ENCODE measurements at places on chromosomes 2 and 18.

DNA sequence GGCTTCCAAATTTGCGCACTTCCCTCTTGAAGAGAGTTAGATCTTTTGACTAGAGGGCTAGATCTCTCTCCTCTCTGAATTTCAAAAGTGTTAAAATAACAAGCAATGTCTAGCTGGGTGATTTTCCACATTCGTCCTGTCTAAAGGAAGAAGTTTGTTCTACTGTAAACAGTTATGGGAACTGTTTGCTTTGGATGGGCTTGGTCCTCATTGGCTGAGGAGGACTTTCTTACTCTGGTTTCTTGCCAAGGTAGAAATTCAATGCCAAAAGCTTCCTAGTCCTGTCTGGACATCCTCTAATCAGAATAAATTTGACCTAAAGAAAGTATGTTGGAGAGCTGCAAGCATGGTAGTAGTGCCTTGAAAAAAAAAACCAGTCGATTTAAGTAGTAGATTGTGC lies 47.4 kb upstream of the RAPH1 start:
- DNase-seq: no peak

DNA sequence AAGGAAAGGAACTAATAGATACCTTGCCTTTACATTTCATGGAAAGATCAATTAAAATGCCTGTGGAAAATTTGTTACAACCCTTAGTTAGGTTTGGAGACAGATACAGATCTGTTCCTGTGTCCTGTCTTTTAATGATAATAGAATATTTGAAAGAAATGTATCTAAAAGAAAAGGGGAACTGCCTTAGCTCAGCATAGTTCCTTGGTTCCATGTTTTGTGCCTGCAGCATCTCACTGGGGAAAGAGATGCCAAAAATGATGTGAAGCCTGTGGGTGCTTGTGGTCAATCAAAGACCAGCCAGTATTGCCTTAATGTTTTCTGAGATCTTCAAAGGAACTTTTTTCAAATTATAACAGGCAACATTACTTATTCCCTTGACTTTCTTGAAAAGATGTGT lies 147.6 kb downstream of the ADCYAP1 start:
- DNase-seq: no peak

DNA sequence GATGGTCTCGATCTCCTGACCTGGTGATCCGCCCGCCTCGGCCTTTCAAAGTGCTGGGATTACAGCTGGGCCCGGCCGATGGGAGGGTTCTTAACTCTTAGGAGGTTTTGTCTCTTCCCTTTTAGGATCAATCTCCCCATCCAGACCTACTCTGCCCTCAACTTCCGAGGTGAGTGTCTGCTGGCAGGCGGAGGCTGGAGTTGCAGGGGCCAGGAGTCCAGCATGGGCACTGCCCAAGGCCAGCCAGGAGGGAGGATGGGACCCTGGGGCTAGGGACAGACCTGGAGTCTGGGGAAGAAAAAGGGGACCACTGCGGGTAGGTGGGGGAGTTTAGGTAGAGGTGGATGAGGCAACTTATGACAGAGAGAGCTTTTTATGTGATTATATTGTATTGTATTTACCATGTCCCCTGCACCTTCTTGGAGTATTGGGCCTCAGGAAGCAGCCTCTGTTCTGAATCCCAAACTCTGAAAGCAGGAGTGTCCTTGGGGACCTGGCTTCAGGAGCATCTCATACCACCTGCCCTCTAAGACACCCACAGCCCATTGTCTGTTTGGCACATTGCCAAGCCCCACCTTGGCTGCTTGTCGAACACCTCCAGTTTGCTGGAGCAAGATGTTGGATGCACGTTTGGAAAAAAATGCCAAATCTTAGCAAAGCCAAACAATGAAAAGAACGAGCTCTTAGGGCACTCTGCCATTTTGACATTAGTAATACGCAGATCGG lies 5.6 kb downstream of the DES start:
- DNase-seq: no peak

DNA sequence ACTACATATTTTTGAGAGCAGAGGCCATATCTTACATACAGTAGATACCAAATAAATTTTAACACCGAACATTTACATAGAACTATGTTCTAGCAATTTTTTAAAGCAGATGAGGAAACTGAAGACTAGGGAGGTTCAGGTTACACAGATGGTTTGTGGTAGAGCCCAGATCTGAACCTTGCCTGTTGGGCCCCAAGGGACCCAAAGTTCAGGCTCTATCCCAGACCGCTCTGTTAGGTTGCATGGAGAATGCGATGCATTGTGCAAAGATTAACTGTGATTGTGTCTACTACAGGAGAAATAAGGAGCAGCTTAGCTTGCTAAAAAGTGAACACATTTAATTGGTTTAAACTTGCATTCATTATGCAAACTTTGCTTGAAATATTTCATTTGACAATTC lies 16.4 kb upstream of the DSC3 start:
- DNase-seq: no peak

DNA sequence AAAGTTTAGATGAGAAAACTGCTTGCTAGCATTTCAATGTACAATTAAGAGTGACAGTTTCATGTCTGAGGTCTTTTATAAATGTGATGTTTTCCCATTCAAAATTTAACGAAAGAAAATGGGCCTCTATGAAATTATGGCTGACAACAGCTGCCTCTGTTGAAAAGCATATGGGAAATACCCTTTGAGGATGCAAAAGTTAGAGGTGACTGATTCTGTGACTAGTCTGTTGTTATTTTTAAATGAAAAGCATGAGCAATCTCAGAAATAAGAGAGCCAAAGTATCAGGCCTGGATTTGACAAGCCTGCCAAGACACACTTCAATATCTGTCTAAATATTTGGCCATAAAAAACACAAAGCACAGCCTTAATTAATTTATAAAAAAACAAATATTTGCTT lies 580.8 kb downstream of the ERBB4 start:
- DNase-seq: no peak

DNA sequence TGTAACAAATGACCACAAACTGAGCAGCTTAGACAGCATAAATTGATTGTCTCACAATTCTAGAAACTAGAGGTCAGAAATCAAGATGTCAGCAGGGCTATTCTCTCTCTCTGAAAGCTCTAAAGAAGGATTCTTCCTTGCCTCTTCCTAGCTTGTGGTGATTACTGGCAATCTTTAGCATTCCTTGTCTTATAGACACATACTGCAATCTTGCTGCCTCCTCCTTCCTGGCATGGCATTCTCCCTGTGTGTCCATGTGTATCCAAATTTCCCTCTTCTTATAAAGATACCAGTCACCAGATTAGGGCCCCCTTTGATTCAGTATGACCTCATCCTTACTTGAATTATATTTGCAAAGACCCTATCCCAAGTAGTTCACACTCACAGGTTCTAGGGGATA lies 2.3 kb downstream of the ASB3 start:
- no peak for DNase-seq

DNA sequence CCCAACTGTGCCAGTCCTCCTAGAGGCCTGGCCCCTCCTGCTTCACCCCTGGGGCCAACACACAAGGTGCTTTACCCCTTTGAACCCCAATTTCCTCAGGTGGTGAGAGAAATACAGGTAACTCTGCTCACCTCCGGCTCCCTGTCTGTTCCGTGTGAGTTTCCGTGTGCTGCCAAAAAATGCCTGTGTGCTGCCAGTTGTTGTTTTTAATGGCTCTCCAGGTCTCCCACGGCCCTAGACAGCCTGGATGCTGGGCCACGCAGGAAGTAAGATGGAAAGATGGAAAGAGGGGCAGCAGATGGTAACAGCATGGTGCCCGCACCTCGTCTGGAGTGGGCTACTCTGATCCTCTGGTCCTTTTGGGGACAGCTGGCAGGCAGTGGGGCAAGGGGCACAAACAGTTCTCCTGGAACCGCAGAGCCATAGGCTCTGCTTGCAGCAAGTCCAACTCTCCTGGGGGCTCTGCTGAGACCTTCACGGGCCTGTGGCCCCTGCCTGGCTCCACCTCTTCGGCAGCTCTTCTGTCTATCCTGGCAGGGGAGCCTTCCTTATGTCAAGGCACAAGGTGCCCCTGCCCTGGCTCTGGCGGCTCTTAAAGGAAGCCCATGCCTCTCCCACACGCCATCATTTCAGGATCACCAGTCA lies 4.3 kb upstream of the ARHGEF4 start:
- no peak for DNase-seq

- DNase-seq: no peak
These were observed 109.6 kb upstream of the SCG2 start for GRCh38 chr2:223711596-223712326.

- no peak for DNase-seq
These were observed 77.0 kb downstream of the UPP2 start for GRCh38 chr2:158178646-158179045.

DNA sequence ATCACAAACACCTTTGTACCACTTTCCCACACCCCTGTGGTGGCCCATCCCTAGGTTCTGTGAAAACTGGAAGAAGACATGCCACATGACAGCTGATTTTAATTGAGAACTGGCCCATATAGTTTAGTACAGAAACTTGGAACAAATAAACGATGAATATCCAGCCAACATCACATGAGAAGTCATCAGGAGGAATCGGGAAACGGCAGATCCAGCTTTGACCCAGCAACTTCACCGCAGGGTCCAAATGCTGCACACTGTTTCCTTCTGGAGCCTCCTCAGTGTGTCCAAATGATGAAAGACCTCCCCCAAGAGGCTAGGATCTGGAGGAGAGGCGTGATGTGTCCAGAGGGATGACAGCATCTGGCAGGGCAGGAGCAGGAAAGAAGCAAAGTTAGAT lies 75.5 kb downstream of the COPS8 start:
- DNase-seq: no peak

GRCh38 chr2:1619556-1619955 lies 124.8 kb downstream of the PXDN start:
- no peak for DNase-seq

DNA sequence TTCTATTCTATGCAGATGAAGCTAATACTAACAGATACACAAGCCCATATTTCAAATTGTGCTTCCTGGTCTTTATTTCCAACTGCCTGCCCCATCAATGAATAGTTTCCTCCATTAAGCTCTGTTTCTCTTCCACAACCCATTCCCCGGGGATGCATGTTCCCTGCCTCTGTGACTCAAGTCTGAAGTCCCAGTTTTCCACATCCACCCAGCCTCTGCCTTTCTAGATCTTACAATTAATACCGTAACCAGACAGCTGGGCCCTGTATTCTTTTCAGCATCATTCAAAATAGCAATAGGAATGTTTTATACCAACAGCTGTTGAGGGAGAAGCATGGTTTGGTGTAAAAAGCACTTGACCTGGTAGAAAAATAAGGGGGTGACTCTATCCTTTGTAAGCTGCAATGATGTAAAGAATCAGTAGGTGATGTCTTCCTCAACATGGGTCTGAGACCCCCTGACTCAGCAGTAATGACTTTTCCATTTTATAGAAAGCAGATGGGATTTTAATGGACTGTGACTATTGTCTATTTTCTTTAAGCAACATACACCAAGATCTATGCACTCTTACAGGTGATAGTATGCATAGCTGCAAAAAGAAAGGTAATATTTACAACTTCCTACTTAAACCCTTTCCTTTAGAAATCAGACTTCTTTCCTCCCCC lies 46.1 kb upstream of the DAPL1 start:
- DNase-seq: no peak

DNA sequence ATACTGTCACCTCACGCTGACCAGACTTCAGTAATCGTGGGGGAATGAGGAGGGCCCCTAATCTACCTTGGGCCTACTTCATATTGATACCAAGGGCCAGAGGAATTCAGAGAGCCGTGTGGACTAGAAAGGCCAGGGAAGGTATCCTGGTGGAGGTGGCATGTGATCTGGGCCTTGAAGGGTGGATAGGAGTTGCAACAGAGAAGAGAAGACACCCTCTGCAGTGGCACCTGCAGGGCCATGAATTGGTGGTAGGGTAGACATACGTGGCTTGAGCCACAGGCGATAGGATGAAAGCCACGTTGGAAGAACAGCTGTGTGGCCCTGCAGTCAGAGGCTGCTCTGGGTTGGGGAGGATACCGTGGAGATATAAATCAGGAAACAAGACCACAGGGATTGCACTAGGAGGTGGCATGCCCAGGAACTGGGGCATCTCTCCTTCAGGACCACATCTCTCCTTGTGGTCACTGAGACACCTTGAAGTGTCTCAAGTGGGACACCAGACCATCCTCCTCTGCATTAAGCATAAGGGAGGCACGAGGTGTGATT lies 141.4 kb downstream of the CYP26B1 start:
- DNase-seq: no peak

DNA sequence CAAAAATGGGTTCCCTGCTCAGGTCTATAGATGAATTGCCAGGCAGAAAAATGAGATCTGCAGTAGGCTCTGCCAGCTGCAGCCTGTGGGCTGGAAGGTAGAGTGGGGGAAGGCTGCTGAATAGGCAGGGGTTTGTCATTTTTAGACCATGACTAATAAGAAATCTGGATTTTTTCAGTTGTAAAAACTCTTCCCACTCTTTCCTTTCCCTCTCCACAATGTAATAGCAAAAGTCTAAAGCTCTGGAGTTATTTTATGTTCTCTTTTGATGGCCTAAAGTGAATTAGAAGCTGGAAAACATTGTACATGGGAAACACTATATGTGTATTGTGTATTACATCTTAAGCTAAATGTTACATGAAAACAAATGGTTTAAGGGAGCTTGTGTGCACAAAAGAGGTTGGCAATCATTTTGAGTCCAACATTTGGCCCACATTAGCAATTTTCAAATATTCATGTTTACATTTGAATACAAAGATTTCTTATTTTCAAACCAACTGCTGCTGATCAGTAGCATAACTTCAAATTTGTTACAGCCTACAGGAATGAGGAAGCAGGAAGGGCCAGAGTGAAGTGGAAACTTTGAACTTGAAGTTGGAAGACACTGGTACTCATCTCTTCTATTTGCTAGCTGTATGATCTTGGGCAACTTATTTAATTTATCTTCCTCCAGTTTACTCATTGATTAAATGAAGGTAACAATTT lies 407.1 kb downstream of the SLC4A3 start:
- no peak for DNase-seq

DNA sequence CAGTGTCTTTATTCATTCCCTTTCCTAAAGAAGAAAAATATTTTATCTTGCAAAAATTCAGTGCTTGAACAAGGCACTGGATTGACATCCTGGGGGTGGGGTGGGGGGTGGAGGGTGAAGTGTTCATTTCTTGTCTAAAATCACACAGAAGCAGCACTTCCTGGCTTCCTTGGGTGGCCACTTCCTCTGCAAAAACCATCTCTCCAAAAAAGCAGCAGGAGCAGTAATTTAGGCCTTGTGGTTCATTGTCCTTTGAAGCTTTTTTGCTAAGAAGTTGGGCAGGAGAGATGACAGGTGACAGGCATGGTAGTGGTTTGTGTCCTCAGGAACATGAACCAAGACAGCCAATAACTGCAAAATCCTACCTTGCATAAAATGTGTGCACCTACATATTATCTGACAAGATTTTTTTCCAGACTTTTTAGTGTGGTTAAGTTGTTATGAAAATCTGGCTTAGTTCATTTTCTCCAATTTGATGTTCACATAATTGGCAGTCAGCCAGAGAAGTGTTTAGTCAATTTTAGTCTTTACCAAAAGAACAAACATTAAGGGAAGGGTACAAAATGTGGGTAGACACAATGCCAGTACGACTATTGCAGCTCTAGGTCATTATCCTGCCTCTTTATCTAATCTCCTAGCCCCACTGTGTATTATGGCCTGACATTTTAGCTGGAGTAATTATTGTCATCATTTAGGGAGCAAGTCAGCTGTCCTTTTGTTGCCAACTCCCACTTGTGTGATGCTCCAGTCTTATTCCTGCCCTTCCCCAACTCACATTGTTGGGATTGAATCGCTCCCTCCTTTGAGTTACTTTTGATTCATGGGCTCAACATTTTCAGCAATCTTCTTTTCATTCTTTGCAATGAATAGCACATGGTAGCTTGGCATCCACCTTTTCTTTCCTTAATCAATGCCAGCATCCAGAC lies 177.2 kb downstream of the MYO3B start:
- no peak for DNase-seq

- DNase-seq: no peak
These were observed 5.5 kb downstream of the HOXD8 start for GRCh38 chr2:176135035-176135440.

Data from stimulated activated CD4-positive, alpha-beta T cell treated with anti-CD3 and anti-CD28 coated beads, Interleukin-15, amount 100 ng/mL, for 1 hour (primary cell).